Dermis blood vessel endothelial cell (primary cell): ENCODE measurements at places on chromosomes 1 and 21. TPM values are rescaled to one million over a fixed set of nuclear protein-coding genes. Genes with fewer than 3 reads are reported as not detected.

Gene PALMD
- 63.3 and 106 TPM in 2 replicates for total RNA-seq

- no peak for DNase-seq
Observed at GRCh38 chr1:222750651-222751050, 13.6 kb downstream of the FAM177B start.

Gene OR2T12
- not detected in 2 replicates for total RNA-seq

Gene OR2T33
- not detected in 2 replicates for total RNA-seq

DNA sequence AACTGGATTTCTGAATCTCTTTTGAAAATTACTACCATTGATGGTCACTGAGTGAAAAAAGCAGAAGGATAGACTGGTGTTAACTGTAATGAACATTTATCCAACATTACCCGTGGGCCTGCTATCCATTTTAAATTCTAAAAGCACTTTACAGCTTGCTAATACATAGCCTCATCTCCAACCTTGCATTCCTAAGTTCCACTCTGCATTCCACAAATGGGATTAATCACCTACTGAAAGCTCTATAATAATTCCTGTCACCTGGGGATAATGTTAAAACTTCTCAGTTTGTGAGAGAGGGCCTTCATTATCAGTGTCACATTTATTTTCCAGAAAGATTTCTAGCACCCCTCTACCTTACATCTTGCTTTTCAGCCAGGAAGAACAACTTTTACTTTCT, 38.2 kb downstream of the PTPRC start:
- no peak for DNase-seq

Gene HDAC1
- 176 and 202 TPM in 2 replicates for total RNA-seq

- DNase-seq = no peak
Observed at GRCh38 chr1:212970085-212970484, 19.7 kb downstream of the VASH2 start.

DNA sequence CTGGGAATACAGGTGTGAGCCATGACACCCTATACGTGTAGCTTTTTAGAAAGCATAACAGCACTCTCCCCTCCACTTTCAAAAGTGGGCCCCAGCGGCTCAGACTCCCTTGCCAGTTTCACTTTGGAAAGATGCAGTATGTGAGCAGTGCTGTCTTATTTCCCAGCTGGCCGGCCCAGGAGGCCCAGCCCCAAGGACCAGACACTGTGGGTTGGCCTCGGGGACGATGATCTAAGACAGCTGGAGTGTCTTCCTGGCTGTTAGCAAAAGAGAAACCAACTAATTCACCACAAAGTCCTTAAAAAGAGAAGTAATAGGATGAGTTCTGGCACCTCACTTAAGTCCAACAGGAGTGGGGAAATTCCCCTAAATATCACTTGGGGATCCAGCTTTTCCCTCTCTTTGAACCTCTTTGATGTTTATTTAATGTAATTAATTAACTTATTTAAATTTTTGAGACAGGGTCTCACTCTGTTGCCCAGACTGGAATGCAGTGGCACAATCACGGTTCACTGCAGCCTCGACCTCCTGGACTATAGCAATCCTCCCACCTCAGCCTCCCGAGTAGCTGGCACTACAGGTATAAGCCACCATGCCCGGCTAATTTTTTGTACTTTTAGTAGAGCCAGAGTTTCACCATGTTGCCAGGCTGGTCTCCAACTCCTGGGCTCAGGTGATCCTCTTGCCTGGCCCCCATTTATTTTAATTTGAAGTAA, 17.6 kb upstream of the CLIC4 start:
- peak; percentile 63 for DNase-seq

GRCh38 chr1:58861506-58861905, 77.7 kb upstream of the JUN start:
- no peak for DNase-seq

GRCh38 chr1:25642574-25643108, 26.1 kb downstream of the MAN1C1 start:
- DNase-seq = peak; percentile 82

GRCh38 chr1:51343624-51344023, 13.3 kb upstream of the TTC39A start:
- no peak for DNase-seq

Gene FALEC
- total RNA-seq = not detected in 2 replicates

GRCh38 chr21:45872902-45873301, 108.7 kb upstream of the COL6A1 start:
- no peak for DNase-seq

DNA sequence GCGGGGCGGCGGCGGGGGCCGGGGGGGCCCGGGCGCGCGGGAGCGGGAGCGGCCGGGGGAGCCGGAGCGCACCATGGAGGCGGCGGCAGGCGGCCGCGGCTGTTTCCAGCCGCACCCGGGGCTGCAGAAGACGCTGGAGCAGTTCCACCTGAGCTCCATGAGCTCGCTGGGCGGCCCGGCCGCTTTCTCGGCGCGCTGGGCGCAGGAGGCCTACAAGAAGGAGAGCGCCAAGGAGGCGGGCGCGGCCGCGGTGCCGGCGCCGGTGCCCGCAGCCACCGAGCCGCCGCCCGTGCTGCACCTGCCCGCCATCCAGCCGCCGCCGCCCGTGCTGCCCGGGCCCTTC, 546 bp downstream of the SKI start:
- DNase-seq = peak; percentile 48

Gene VPS45
- 25.4 and 31.9 TPM in 2 replicates for total RNA-seq

DNA sequence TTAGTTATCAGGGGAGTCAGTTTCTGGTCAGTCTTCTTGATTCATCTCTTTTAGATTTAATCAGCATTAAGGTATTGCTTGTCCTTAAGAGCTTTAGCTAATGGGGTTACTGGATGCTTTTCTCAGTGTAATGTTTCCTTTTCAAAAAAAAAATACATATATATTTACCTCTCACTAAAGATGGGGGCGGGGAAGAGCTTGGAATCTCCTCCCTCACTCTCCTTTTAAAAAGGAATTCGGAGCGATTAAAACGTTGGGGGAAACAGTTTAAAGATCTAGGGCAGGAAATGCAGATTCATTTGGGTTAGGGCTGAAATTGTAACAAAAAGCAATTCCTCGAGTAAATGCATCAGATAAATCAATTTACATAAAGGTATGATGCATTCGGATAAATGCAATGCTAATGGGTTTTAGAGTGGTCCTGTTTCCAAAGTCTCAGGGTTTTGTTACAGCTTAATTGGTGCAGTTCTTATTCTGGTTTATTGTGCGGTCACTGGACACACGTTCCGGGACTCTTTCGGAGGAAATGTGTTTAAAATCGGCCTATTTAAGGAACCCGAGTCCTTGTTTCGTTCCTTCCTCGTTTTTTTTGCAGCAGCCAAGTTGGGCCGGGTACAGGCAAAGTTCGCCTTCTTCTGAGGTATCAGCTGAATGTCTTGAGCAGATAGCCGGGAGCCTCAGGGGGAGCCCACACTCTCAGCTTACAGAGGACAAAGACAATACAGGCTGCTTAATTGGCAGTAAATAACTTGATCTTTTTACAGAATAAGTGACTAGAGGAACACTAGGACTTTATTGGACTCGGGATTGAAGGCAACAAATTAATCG, 1.6 kb downstream of the LMO4 start:
- peak; percentile 32 for DNase-seq

GRCh38 chr1:59110271-59110670, 186.6 kb upstream of the FGGY start:
- no peak for DNase-seq

DNA sequence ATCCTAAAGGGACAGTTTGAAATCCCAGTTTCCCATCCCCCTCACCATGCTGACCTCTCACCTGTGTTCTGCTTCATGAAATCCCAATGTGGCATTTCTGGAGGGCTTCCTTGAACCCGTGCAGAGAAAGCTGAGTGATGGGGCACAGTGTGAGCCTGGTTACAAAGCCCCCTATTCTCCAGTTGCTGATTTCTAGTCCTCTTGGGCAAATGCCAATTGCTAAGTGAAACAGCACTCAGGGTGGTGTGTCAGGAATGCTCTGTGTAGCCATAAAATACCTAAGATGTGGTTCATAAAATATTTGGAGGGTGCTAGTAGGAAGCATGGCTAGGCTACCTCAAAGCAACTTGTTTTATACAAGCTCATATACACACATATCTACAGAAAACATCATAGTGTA, 32.0 kb downstream of the SUSD4 start:
- no peak for DNase-seq

GRCh38 chr1:85334962-85335361, 58.5 kb upstream of the BCL10 start:
- DNase-seq = no peak

DNA sequence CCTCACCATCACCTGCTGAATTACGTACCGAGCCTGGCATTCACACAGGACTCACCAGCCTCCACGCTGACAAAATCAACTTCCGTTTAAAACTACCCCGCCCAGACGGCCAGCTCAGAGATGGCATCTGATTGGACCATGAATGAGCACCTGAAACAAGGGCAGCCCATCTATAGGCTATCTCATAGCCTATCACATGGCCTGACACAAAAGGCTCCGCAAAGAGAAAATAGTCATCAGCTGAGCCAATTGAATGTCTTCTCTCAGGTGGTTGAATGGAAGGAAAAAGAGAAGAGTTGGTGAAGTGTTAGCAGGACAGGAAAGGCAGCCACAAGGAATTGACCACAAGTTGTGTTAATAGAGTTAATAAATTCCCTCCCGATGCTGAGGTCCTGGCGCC, 50.6 kb upstream of the ZC3H12A start:
- no peak for DNase-seq

GRCh38 chr1:53336146-53336545, 8.3 kb upstream of the LRP8 start:
- DNase-seq = no peak

- no peak for DNase-seq
Observed at GRCh38 chr1:167837326-167837725, 76.6 kb downstream of the ADCY10 start.

GRCh38 chr21:14768042-14768441, 221.9 kb upstream of the SAMSN1 start:
- no peak for DNase-seq

- no peak for DNase-seq
Observed at GRCh38 chr1:13996334-13996733, 296.3 kb downstream of the PRDM2 start.

Gene TSPEAR
- 0.47 and 1.0 TPM in 2 replicates for total RNA-seq

- DNase-seq = no peak
Observed at GRCh38 chr1:21449906-21450305, 10.0 kb downstream of the NBPF3 start.

Gene NHLH2
- not detected in 2 replicates for total RNA-seq

DNA sequence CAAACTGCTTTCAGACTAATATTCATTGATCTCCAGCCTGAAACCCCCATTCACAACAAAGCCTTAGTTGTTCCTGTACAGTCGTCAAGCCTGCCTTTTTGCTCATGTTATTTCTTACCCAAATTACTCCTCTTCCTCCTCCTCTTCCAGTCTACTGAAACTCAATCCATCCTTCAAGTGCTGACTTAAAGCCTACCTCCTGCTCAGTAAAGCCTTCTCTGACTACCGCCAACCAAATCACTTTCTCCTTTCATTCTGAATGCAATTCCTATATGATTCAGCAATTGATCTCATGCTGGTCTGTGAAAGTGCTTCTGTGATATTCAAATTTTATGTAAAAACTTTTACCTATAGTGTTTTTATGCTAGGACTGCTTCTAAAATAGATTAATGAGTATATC, 18.6 kb downstream of the TAF5L start:
- no peak for DNase-seq

Gene RGS13
- total RNA-seq = not detected in 2 replicates

Gene FMO1
- total RNA-seq = not detected in 2 replicates

DNA sequence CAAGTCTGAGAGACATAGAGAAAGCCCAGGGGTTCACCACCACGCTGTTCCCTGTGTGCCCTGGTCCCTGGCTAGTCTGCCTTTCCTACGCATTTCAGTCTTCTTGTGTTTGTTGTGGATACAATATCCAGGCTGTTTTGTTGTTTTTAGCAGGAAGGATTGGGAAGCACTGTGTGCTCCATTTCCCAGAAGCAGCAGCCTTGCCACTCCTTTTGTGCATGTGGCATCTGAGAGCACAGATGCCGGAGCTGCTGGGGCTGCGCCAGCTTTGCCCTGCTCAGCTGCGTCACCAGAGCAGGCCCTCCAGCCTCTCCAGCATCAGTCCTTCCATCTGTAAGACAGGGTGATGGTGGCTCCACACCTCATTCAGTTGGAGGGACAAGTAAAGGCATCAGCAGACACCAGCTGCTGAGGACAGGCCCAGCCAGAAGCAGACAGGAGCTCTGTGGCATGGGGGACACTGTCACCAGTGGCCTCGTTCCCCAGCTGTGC, 94.4 kb upstream of the COL6A1 start:
- no peak for DNase-seq

DNA sequence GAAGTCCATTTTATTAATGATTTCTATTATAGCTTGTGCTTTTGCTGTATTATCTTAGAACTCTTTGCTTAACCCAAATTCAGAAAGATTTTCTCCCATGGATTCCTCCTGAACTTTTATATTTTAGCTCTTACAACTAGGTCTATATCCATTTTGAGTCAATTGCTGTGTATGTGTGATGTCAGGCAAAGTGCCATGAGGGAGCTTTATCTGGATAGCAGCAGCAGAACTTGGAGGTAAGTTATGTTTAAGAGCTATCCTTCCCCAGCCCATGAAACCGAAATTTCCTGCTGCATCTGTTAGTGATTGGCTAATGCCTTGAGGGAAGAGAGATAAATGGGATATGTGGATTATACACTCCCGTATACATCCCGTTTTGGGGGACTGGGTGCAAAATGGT, 29.9 kb downstream of the ADAM30 start:
- no peak for DNase-seq

DNA sequence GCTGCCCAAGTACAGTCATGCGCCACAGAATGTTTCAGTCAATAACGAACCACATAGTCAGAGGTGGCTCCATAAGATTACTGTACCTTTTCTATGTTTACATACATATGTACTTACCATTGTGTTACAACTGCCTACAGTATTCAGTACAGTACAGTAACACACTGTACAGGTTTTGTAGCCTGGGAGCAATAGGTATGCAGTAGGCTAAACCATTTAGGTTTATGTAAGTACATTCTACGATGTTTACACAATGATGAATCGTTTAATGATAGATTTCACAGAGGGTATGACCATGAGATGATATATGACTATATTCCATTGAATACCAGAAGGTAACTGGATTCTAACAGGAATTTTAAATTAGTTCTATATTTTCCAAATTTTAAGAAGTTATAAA, 10.5 kb downstream of the YY1AP1 start:
- no peak for DNase-seq

GRCh38 chr1:13967707-13968106, 267.7 kb downstream of the PRDM2 start:
- no peak for DNase-seq
